ENCODE measurements at places on chromosomes 7 and 10. TPM values are rescaled to one million over a fixed set of nuclear protein-coding genes. Genes with fewer than 3 reads are reported as not detected.

The MRPS33 gene
- 26.0 TPM for total RNA-seq

The PWWP2B gene
- 10.3 TPM for total RNA-seq

The ITPRIP gene
- 19.4 TPM for total RNA-seq

The CHST15 gene
- total RNA-seq: 10.7 TPM

The AKR1C4 gene
- not detected for total RNA-seq

The FAM237B gene
- total RNA-seq: under 0.01 TPM

The HTRA1 gene
- total RNA-seq: 310 TPM

The PLA2G12B gene
- total RNA-seq: not detected

Data from subcutaneous preadipocyte (primary cell).